ENCODE measurements at places on chromosomes 16 and 17.
A peak's percentile ranks its signal among the peaks of the same experiment; 100 is the strongest.

DNA sequence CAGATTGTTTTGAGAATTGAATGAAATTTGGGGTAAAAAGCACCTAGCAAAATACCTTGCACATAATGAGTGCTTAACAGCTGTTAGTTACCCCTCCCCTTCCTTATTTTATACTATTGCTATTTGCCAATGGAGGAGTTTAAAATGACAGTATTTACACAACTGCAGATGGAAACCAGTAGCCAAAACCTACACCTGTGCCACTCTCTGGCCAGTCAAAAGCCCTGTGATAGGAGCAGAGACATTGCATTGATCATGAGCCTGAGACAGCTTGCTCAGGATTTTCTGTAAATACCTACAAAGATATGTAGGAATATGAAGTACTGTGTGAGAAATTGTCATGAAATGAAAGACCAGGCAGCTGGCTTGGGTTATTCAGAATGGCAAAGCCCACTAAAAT, 115.3 kb upstream of the HLF start:
- DNase-seq = no peak

DNA sequence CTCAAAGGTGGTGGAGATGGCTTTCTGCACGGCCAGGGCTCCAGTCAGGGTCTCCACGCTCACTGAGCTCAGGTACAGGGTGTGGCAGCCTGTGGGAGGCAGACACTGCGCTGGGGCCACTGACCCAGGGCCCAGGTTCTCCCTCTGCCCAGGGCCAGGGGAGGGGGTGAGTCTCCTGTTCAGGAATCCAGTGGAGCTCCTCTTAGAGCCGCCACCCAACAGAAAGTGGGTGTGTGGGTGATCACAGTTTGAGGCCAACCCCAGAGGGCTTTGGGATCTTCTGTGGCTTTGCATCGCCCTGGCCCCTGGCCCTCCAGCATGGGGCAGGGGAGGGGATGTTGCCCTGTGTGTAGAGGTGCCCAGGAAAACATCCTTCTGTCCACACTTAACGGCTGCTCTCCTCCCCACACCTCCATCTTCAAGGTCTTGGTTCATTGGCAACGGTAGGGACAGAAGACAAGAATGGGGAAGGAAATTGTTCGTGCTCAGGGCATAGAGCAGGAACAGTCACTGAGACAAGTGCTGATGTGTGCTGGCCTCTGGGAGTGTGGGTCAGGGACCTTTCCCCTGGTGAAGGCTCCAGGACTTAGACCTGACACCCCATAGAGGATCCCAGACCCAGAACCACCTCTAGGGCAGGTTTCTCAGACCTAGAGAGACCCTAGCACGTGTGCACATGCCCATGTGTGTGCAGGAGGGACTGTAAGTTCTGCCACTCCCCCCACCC, 21.5 kb downstream of the TNS4 start:
- DNase-seq = peak; percentile 5

GRCh38 chr16:17379121-17379571, 91.6 kb downstream of the XYLT1 start:
- DNase-seq = no peak

GRCh38 chr16:87165885-87166284, 151.3 kb downstream of the C16orf95 start:
- DNase-seq = no peak

GRCh38 chr17:48637323-48638260, 11.4 kb upstream of the HOXB9 start:
- DNase-seq = peak; percentile 71

DNA sequence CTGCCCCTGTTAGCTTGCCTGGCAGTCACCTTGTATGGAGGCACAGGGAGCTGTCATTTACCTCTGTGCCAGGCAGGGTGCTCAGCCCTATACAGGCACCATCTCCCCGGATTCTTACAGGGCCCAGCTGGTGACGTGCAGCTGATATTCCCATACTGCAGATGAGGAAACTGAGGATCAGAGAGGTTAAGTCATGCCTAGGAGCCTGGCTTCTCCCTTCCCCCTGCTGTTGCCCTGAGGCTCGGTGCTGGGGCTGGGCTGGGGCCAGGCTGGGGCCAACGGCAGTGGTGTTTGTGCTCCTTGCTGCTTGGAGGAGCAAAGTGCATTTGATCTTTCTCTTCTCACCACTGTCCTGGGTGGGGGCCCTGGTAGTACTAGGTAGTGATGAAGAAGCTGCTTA, 54.7 kb upstream of the IL34 start:
- DNase-seq = no peak

- DNase-seq = no peak
Observed at GRCh38 chr17:80889231-80890195, 102.1 kb upstream of the CHMP6 start.

- DNase-seq = no peak
Observed at GRCh38 chr16:23324727-23325126, 22.6 kb downstream of the SCNN1B start.

GRCh38 chr16:17343028-17343427, 127.7 kb downstream of the XYLT1 start:
- DNase-seq = no peak

- peak; percentile 5 for DNase-seq
Observed at GRCh38 chr17:60107526-60108257, 29.0 kb upstream of the HEATR6 start.

DNA sequence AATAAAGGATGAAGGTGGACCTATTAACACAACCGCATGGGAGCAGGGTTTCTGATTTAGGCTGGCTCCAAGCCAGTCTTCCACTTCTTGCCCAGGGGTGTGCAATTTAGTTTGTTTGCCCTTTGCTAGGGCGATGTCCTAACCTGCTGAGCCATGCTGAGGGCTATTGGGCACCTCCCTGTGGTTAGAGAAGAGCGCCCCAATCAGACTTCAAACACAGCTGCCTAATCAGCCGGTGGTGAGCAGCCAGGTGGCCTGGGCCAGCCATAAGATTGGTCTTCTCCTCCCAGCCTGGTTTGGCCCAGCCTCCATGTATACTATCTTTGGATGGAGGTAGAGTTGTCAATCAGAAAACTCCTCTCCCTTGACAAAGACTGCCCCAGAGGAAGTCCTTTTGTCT, 15.7 kb downstream of the TMEM94 start:
- no peak for DNase-seq

DNA sequence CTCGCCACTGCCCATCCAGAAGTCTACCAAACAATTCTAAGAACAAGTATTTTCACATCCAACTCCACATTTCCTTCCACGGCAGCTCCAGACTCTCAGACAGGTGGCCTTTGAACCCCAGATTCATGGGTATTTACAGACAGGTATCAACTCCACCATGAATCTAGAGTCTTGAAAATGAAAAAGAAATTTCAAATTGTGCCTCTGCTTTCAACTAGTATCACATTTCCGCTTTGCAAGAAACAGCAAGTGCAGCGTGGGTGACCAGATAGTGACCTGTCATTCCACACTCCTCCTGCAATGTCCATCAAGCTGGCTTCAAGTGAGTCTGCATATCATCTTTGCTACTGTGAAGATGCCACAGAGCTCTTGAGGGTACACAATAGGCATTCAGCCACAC, 232.4 kb upstream of the RPL38 start:
- no peak for DNase-seq

GRCh38 chr17:67374329-67375053, 2.6 kb upstream of the PITPNC1 start:
- DNase-seq = peak; percentile 70

GRCh38 chr16:69496376-69496775, 69.4 kb upstream of the NFAT5 start:
- no peak for DNase-seq

DNA sequence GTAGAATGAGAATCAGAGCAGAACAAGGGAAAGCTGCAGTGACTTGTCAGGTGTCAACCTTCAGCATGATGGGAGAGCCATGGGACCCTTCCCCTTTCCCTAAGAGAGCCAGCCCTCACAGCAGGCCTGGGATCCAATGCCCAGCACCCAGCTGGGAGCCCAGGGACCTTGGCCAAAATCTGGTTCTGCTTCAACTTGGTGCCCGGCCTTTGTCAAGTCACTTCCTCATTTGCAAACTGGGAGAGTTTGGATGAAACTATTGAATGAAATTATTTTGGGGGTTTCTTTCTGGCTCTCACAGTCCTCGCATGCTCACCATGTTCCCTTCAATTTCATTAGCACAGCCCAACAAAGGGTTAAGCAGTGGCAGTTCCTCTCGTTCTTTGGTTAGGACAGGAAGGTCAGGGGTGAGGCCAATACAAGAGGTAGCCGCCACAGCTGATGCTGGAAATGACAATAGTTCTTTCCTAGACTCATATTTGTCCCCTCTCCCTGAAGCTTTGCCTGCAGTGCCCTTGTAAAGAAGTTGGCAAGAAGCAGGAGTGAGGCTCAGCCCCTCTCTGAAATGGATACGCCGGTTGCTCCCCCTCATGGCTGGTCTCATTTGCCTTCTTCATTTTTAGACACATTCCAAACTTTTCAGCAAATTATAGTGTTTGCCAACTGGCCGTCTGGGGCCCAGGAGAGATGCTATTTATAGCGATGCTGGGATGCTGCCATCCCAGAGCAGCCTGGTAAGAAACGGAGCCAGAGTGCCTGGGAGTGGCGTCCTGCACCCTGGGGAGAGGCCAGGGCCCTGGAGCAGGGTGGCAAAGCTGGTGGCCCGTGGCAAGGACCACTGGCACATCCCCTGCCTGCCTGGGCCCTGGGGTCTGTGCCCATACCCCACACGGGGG, 34.5 kb upstream of the MEOX1 start:
- DNase-seq = no peak

DNA sequence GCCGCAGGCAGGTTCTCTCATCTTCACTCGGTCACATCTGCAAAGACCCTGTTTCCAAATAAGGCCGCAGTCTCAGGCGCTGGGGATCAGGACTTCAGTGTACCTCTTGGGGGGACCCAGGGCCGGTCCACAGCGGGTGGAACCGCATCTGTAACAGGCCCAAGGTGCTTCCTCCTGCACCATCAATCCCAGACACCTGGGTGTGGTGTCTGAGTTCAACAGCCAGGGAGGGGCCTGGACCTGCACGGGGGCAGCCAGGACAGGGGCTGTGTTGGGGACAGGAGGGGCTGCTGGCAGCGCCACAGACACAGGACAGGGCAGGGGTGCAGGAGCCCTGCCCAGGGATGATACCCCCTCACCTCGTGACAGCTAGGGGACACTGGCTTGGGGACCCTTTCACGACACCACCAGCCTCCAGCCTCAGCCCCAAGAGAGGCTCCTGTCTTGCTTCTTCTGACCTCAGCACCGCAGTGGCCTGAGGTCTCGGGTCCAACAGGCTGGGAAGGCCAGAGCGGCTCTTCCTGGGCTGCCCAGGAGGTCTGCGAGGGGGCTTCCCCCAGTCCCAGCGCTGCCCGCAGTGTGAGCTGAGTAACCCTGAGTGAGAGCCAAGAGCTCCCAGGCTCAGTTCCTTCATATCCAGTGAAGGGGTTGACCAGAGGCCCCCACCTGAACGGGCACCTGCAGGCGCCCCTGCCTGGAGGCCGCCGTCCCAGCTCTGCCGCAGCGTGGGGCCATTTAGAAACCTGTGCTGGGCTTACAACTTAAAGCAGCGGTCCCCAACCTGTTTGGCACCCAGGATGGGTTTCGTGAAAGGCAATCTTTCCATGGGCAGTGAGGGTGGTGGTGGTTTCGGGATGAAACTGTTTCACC, 30.7 kb upstream of the BAHCC1 start:
- DNase-seq = no peak

GRCh38 chr17:46832945-46833839, 14.7 kb upstream of the WNT3 start:
- no peak for DNase-seq

- DNase-seq = no peak
Observed at GRCh38 chr17:71224824-71225575, 895.8 kb upstream of the SOX9 start.

- no peak for DNase-seq
Observed at GRCh38 chr16:19649980-19650379, 68.0 kb downstream of the KNOP1 start.

DNA sequence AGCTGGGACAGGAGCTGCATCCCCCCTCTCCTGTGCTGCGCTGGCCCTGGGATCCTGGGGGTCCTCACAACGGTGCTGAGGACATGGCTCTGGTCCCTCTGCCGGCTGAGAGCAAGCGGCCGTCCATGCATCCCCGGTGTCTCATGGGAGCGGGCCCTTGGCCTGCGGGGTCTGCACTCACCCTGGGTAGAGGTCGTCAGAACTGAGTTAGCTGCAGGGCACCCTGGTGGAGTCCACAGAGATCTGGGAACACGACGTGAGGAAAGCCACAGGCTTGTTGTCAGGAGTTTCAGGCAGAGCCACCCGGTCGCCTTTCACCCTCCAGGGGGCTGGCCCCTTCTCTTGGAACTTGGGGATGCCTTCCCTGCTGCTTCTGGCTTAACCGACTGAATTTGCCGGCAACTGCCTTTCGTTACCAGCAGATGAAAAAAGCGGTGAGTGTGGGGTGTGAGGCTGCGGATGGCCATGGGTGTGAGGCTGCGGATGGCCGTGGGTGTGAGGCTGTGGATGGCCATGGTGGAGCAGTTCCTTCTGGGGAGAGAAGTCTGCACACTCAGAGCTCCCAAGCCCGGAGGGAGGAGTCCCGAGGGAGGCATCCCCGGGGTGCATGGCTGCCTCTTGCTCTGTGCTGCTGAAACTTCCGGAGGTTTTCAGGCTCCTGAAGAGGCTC, 81.7 kb downstream of the LMF1 start:
- no peak for DNase-seq
